Ascending aorta (tissue), 2 donors: ENCODE measurements at places on chromosomes 1 and 21. TPM values are rescaled to one million over a fixed set of nuclear protein-coding genes. Genes with fewer than 3 reads are reported as not detected.

DNA sequence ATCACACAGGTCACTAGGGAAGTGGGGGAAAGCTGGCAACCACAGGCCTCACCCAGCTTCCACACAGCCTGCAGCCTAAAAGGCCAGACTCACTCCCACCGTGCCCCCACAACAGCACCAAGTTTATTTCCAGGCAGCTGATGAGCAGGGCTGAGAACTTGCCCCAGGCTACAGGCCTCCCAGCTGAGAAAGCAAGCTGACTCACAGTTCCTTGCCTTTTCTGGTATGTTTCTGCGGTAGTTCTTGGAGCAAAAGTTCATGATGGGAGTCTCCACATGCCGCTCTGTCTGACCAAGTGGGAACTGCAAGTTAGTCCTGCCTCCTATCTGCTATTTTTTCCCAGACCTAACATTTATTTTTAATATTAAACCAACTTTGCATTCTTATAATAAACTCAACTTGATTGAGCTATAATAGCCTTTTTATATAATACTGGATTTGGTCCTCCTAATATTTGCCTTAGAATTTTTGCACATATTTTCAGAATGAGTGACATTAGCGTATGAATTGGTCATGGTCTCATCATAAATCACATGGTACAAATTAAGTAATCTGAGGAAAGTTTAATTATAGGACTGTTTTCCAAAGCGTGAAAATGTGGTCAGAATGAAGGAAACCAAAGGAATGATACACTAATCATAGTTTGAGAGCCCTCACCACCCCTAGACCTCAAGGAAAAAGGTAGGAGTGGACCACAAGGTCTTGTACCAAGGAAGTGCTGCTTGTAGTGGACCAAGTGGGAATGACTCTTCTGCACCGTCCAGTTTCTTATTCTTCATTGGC is 30.7 kb downstream of the RPAP2 start:
- H3K36me3 ChIP-seq: peaks cover 38% of the 10 kb centered on the region
- no peaks in the 10 kb centered on the region for H3K4me1 ChIP-seq
- H3K27me3 ChIP-seq: no peaks in the 10 kb centered on the region
- no peak overlapping the region for H3K27ac ChIP-seq
- DNase-seq: no peak

- no peaks in the 10 kb centered on the region for H3K27me3 ChIP-seq
- no peak overlapping the region for H3K27ac ChIP-seq
- no peak for DNase-seq
- peaks cover 5% of the 10 kb centered on the region for H3K4me1 ChIP-seq
- no peak overlapping the region for H3K4me3 ChIP-seq
These were observed 8.3 kb downstream of the RCAN1 start for GRCh38 chr21:34606621-34607020.

DYNLT5 gene
- total RNA-seq: 1.2 TPM

HCRTR1 gene
- total RNA-seq: not detected

SAMSN1 gene
- total RNA-seq: 6.1 TPM

CTSE gene
- not detected for total RNA-seq

GRCh38 chr1:187871177-187871845 is 1042.6 kb downstream of the PLA2G4A start:
- no peaks in the 10 kb centered on the region for H3K4me1 ChIP-seq
- H3K27me3 ChIP-seq: no peaks in the 10 kb centered on the region
- no peak overlapping the region for H3K27ac ChIP-seq
- DNase-seq: no peak
- no peak overlapping the region for H3K4me3 ChIP-seq

GRCh38 chr1:18072066-18072465 is 35.5 kb upstream of the IGSF21 start:
- no peaks in the 10 kb centered on the region for H3K27me3 ChIP-seq
- no peaks in the 10 kb centered on the region for H3K4me1 ChIP-seq
- no peak overlapping the region for H3K4me3 ChIP-seq
- no peak overlapping the region for H3K27ac ChIP-seq
